Stimulated activated CD8-positive, alpha-beta memory T cell treated with anti-CD3 and anti-CD28 coated beads, Interleukin-2, amount 100 ng/mL, for 1 hour (primary cell): ENCODE measurements at places on chromosomes 6 and 20.

- DNase-seq, result no peak
These were observed 39.6 kb upstream of the MPC1 start for GRCh38 chr6:166422201-166422940.

DNA sequence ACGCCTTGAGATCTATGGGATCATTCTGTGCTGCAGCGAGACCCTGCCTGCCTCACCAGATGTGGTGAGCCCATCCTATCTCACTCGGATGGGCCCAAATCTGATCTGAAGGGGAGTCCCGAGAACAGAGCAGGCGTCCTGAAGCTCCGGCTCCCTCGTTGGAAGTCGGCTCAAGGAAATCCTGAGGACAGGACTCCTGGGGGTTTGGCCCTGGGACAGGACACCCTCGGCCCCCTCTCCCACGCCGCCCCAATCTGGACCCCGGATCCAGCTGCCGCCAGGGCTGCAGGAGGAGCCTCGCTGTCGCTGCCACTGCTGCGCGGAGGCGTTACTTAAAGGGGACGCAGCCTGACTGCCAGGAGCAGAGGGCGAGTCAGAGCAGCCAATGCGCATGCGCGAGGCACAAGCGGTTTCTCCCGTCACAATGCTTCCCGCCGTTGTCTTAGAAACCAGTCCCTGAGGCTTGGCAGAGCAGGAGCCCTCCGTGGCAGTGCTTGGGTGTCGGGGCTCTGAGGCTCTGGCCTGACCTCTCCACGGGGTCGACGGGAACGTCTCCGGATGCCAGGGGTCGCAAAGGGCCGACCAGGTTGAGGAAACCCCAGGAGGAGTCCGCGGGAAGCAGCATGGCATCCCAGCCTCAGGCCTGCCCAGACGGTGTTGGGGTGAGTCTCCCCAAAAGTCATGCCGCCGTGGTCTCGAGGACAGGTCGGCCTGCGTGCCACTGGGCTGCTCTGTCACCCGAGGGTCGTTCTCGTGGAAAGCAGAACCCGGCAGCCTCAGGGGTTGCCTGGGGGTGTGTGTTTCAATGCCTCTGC lies 1567.8 kb upstream of the DEFB115 start:
- DNase-seq, result no peak

DNA sequence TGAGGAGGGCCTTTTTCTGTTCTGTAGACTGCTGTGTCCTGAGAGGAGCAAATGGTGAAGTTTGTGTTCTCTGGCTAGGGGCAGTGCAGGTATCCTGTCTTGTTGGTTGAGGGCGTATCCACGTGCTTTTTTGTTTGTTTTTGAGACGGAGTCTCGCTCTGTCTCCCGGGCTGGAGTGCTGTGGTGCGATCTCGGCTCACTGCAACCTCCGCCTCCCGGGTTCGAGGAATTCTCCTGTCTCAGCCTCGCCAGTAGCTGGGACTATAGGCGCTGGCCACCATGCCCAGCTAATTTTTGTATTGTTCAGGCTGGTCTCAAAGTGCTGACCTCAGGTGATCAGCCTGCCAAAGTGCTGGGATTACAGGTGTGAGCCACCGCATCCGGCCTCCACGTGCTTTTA lies 10.8 kb upstream of the PXDC1 start:
- DNase-seq, result no peak

DNA sequence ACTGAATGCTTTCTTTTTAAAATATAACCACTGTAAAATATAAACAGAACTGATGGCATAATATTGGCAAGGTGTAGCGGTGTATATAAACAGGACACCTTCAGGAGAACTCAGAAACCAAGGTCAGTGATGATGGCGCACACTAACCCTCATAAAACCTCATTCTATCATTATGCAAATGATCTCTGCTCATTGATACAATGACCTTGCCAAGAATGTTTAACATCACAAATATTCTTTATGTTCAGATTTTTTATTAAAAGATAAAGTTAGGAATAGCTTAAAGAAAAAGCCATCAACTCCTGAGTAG lies 48.6 kb upstream of the DST start:
- no peak for DNase-seq

DNA sequence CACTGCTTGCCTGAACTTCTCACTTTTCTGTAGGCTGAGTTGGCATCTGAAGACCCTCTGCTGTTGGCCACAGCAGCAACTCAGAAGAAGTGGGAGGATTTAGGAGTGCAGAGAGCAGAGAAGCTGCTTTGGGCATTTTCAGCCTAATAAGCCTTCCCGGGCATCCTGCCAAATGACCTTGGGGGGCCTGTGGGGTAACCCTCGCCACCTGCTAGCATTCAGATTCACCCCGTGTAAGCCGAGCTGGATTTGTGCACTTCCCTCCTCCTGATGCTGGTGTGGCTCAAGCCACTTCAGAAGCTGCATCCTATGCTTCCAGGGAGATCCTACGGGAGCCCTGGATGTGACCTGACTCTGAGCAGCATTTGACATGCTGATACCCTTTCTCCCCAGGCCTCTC lies 114.8 kb downstream of the LRFN2 start:
- DNase-seq, result no peak

GRCh38 chr6:119343167-119343566 lies 6.4 kb downstream of the MAN1A1 start:
- no peak for DNase-seq

GRCh38 chr20:23147964-23148730 lies 62.0 kb upstream of the CD93 start:
- DNase-seq, result no peak

DNA sequence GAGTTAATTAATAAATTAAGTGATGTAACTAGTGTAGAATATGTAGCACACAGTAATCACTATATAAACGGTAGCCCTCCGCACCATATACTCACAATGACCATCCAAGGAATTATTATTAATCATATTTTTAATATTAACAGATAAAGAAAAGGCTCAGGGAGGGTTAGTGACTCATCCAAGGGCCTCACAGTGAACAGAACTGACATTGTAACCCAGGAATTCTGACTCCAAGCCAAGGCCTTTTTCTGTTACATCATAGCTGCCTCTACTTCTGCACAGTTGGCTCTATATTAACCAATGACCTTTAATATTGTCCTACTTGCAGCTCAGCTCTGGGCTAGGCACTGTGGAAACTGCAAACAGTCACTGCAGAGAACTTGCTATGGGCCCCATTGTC lies 117.5 kb upstream of the SIRPG start:
- DNase-seq, result no peak

GRCh38 chr6:161684731-161685475 lies 411.0 kb upstream of the AGPAT4 start:
- DNase-seq, result no peak

GRCh38 chr6:86153521-86153920 lies 510.8 kb upstream of the SYNCRIP start:
- no peak for DNase-seq

DNA sequence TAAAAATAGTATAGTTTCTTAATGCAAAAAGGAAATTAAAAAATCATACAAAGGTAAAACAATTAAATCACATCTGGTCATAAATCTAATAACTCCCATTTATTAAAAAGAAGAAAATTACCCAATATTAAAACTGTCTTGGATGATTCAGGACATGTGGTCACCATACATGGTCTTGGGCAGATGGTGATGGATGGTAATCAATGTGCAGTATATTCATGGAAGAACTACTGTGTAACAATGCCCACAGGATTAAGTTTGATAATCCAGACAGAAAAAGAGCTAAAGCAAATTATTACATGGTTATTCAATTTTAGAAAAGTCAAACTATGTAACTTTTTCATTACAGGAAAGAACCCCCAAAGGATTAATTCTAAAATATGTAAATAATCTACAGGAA lies 480.6 kb downstream of the QKI start:
- no peak for DNase-seq

DNA sequence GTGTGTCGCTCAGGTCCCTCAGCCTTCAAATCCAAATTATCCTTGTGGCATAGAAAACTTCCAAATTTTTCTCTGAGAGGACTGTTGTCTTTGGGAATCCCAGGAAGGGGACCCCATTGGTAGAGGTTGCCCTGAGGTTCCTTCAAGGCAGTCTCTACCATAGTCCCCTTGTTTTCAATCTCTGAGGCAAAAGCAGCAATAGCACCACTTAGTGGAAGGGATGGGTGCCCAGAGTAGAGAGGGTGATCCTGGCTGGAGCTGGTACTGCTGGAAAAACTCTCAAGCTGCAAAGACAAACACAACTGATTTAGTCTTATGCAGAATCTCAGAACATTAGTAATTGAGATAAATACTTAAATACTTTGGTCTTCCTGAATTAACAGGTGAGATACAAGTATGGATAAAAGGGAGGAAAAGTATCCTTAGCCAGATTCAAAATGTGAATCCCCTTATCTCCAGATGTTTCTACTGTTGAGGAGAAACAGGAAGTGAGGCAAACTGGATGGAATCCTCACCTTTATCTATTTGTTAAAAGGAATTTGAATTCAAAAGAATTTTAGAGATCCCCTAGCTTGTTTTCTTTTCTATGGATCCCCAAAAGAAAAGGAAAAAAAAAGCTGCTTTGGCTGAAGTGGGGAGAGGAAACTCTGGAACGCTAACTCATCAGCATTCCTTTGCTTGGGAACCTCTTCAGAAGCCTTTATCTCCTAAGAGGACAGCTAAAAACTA lies 13.4 kb downstream of the ZNF318 start:
- DNase-seq, result no peak

DNA sequence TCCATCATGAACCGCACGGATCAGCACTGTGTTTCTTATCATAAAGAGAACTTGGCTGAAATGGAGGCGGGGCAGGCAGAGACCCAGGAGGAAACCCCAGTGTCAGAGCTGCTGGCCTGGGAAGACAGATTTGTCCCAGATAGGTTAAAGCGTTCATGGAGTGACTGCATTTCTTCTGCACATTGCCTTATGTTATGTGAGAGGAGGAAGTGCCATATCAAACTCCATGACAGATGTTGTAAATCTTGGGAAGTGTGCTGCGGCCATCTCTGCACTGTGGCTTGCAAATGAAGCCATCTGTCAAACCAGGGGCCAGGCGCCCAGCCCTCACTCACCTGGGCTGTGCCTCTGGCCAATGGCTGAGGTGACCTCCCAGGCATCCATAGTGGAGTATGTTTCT lies 163.0 kb downstream of the SLC24A3 start:
- DNase-seq, result no peak

GRCh38 chr6:170074435-170074834 lies 216.4 kb downstream of the DLL1 start:
- DNase-seq, result no peak

DNA sequence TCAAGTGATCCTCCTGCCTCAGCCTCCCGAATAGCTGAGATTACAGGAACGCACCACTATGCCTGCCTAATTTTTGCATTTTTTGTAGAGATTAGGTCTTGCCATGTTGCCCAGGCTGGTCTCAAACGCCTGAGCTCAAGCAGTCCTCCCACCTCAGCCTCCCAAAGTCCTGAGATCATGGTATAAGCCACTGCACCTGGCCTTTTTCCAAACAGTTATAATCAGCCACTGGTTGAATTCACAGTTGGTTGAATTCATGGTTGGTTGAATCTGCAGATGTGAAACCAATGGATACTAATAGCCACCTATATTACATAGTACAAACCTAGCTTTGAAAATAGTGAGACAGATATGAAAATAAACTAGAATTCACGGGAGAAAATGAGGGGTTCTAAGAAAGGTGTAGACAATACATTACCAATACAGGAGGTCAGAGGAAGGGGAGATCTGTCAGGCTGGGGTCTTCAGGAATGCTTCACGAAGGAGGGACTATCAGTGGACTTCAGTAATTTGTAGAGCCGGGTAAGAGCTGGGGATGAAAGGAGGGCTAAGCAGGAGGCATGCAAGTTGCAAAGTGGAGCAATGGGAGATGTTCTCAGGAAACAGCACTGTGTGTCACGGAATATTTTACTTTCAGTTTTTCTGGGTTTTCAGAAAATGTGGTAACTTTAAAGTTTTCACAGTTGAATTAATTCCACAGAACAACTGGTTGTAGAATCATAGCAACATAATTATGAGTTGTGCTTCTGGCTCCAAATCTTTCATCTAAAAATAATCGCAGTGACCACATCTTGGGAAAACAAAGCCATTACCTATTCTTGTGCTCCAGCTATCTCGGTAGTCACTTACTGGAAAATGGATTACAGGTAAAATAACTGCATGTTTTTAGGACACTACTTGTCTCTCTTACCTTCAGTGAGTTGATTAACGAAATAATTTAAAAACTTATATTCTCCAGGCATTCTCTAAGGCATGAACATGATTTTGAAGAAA lies 12.9 kb upstream of the CEP85L start:
- DNase-seq, result no peak

DNA sequence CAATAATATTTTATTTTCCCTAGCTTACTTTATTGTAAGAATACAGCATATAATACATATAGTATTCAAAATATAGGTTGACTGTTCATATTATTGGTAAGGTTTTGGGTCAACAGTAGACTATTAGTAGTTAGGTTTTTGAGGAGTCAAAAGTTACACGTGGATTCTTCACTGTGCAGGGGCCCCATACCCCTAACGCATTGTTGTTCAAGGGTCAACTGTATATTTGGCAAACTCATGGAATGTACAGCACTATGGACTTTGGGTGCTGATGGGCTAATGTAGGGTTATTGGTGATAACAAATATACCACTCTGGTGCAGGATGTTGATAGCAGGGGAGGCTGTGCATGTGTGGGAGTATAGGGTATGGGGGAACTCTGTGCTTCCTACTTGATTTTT lies 397.2 kb downstream of the BCKDHB start:
- no peak for DNase-seq

- DNase-seq, result no peak
These were observed 1729.5 kb downstream of the GRIK2 start for GRCh38 chr6:103122766-103123601.

DNA sequence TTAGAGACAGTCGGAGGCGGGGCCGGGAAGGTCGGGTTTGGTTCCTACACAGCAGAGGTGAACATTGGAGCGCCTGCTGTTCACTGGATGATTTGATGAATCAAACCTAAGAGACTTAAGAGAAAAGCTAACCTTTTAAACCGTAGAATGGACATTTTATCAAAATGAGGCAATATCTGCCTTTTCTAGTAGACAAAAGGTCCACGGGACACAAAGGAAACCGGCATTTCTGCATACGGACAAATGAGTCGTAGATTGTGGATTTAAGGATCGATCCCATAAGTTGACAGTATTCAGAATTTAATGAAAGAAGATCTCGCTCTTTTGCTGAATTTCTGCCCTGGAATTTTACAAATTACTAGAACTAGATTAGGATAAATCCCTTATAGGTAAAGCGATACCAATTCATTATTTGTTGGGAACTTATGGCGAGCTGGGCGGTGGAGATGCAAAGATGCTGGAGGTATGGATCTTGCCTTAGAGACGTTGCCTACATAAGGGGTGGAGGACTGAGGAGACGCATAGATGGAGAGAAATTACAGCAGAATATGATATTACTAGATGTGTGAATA lies 400 bp downstream of the PAK1IP1 start:
- DNase-seq, result no peak
